Stimulated activated CD8-positive, alpha-beta memory T cell treated with anti-CD3 and anti-CD28 coated beads, Interleukin-4, amount 100 ng/mL, for 1 hour (primary cell): ENCODE measurements at places on chromosomes 13 and 19.

DNA sequence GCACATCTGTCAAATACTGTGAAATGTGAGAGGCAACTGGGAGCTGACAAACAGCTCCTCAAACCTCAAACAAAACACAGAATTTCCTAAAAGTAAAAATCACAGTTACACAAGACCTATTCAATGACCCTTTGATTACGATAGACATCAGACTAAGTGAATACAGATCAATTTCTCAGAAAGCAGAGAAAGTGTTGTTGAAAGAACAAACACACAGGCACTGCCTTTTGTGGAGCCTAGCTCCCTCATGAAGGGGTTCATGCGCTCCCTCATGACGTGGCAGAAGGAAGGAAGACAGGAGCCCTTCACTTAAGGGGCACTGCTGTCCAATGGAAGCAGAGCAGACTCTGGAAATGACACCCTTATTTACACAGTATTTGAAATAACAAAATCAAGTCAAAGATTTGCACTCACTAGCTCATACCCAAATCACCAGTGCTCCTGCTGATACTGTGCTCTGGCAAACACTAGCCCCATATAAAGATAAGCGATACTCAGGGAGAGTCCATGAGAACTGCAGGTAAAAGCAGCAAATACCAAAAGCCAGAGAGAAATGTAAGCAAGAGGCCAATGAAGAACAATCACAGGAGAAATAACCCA, 144.9 kb downstream of the KLF12 start:
- no peak for DNase-seq

DNA sequence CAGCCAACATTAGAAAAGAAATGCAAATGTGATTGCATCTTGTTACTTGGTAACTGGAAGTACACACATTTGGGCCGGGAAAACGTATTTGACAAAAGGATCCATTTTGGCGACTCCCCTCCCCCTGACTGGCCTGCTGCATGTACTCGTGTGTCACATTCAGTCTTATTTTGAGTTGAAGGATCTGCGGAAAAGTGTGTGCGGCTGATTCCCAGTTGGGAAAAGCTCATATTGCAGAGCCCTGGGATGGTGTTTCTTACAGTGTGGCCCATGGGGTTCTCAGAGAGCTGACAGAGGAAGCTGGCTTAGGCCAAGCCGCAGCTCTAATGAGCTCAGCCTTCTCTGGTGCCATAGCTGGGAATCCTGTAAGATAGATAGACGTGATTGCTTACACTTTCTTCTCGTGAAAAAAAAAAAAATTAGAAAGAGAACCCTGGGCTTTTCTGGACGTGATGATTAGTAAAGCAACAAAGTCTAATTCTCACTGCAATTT, 170.3 kb upstream of the ARGLU1 start:
- no peak for DNase-seq

GRCh38 chr13:76703621-76704288, 182.4 kb downstream of the KCTD12 start:
- DNase-seq = no peak

DNA sequence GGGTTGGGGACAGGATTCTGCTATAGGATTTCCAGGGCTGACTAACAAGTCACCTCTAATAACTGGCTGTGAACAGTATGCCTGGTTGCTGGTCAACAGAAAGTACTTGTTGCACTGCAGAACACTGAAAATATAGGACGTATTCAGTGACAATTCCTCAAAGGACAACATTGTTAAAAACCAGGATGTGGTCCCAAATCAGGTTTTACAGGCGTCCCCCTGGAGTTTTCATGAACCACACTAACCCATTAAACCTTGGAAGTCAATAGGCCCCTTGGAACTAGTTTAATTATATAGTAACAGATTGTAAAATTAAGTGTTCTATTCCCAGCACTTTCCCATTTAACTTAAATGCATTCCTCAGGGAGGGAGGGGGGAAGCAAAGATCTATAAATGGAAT, 495.4 kb downstream of the TBC1D4 start:
- DNase-seq = no peak

DNA sequence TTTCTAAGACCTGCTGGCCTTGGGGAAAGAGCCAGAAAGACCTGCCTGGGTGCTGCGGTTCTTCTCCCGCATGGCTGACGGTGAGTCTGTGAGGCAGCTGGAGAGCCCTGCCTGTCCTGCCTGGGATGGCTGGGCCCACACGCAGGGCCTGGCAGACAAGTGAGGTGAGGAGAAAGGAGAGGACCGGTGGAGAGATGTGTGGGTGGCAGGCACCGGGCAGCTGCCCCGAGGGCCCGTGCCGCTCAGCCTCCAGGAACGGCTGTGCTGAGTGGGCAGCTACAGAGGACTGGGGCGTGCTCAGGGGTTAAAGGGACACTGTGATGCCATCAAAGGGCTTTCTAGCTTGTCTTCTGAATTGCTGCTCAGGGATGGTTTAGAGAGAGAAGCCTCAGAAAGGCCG, 53.8 kb downstream of the MLLT1 start:
- no peak for DNase-seq

GRCh38 chr13:36818804-36819738, at the start of gene RFXAP:
Gene RFXAP (plus strand): TSS chr13:36819222. CDS start chr13:36819358, 136 bp downstream.
- DNase-seq = peak; percentile 86

- peak; percentile 60 for DNase-seq
These were observed 26.8 kb upstream of the CEACAM21 start for GRCh38 chr19:41548954-41549688.

DNA sequence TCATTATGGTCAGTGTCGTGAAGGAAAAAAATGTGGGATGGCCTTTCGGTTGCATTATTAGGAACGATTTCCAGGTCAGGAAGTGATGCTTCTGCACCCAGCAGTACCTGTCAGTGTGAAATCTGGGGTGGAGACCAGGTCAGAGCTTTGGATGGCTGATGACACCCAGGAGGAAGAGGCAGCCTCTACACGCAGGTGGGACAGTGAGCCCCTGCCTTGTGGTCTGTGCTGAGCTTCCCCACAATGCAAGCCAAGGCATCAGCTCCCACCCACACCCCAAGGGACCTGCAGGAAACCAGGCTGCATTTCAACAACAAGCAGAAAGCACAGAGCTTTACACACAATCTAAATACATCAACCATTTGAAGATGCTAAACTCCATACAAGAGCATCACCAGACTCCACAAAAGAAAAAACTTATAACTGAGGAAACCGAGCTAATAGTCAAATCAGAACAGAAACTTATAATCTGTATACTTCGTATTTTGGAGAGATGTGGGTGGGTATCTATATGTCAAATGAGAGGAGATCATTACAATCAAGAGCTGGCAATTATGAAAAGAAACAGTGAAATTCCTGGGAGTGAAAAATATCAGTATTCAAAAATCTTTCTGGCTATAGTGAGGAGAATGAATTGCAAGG, 130.1 kb downstream of the ZDHHC20 start:
- DNase-seq = no peak

DNA sequence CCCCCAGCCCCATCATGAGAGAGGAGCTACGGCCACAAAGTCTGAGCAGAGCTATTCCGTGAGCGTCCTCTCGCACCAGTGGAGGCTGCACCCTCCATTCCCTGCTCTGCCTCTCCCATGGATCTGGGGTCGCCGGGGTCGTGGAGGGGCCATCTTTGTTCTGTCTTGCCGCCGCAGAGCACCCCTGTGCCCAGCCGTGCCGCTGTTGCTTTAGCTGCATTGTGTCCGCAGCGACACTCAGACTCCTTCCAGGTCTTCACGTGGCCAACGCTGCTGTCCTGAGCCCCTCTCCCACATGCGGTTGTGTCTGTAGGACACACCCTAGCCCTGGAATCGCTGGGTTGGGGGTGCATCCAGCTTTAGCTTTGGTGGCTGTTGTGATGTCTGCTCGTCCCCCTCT, 15.8 kb downstream of the YIPF2 start:
- DNase-seq = no peak

DNA sequence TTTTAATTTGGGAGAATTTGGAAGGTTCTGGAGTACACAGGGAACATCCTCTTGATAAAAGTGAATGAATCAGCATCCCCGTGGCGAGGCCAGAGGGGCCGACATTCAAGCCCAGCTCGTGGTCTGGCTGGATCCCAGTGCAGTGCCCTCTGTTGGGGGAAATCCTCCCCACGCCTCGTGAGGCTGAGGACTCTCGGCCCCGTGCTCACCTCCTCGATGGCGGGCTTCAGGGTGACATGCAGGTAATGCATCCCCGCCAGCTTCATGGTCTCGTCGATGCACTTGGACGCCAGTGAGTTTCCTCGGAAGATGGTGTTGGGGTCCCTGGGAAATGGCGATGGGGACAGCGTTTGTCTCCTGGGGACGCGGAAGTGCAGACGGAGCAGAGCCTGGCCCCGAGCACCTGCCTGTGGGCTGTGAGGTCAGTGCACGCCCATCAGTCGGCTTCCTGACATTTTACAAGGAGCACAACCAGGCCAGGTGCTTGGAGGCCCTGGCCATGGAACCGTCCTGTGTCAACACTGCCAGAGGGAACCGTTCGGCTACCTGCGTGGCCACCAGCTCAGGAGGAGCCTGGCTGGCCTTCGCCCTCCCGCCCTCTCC, 43.3 kb upstream of the C13orf46 start:
- no peak for DNase-seq

DNA sequence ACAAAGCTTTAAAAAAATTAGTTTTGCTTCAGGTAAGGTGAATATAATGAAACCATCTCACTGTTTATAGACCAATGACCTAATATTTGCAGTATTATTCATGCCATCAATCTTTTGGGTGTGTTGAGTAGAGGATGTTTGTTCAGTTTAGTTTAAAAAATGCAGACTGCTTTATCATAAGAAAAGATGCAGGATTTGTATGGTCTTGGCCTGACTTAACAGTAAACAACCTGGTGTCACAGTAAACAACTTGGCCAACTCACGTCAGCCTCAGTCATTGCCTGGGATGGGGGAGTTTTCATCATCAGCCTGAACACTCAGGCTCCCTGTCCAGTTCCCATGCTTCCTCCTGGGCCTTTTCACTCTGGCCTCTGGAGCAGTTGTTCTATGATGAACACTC, 55.1 kb downstream of the LMO7 start:
- DNase-seq = no peak

DNA sequence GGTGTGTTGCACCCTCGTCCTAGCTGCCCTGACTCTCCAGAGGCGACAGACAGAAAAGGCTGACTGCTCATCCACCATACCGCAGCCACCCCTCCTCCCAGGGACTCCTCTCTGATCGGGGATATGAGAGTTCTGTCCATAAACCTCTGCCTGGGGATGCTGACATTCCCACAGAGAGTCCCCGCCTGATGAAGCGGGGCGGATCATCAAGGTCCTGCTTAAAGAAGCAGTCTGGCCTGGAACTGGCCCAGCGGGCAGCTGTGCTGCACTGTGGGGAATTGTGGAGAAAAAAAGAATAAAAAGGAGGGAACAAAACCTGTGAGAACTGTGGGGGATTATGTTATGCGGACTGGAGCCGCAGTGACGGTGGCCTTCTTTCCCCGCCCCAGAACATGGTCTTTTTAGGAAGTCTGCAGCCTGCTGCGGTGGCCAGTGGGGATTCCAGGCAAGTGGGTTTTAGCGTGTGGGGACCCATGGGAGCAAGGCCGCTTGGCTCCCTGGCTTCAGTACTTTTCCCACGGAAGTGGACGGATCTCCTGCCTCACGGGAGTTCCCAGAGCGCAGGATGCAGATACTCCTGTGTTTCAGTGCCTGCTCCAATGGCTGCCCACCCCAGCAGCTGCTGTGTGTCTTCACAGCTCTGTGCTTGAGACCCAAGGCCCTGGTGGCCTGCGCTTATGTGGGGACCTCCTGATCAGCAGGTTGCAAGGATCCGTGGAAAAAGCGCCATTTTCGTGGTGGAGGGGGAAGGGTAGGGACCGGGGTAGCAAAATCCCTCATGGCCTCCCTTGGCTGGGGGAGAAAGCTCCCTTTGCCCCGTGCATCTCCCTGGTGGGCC, 1456.2 kb upstream of the SLC10A2 start:
- no peak for DNase-seq

- no peak for DNase-seq
These were observed 310.4 kb downstream of the SPRY2 start for GRCh38 chr13:80030491-80030890.

DNA sequence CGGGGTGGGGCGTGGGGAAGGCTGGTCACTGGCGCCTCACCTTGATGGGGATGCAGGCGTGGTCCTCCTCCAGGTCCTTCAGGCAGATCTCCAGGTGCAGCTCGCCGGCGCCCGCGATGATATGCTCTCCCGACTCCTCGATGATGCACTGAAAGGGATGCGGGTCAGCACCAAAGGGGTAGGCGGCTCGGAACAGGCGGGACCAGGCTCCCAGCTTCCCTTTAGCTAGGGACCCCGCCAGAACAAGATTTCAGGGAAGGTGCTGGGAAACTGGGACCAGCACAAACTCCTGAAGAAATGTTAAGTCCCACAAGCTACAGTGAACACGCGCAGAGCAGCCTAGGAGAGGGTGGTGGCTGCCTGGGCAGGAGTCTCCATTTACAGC, 6.0 kb downstream of the EEF2 start:
- no peak for DNase-seq
